ENCODE measurements at places on chromosomes 6 and 20. TPM values are rescaled to one million over a fixed set of nuclear protein-coding genes. Genes with fewer than 3 reads are reported as not detected.

DNA sequence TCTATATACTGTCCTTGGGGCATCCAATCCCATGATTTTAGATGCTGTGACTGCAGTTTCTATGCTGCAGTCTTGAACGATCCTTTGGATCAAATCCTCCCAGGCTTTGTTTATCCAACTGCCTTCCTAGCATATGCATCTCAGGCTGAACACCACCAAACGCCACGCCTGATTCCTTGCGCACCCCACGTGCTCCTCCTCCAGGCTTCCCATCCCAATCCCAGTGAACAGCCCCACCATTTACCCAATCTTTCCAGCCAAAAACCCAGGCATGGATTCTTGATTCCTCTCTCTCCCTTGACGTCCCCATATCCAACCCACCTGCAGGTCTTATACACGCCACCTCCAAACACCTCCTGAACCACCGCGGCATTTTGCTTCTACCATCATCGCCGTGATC is 7.8 kb downstream of the PDE10A start:
- no peak for DNase-seq

- DNase-seq: no peak
Measured at GRCh38 chr6:151534576-151534975, 40.8 kb downstream of the CCDC170 start.

- no peak for DNase-seq
Measured at GRCh38 chr6:3918469-3918868, 69.3 kb downstream of the FAM50B start.

- no peak for DNase-seq
Measured at GRCh38 chr6:150978624-150979023, 113.1 kb downstream of the MTHFD1L start.

GRCh38 chr20:53921443-53921973 is 148.9 kb downstream of the BCAS1 start:
- no peak for DNase-seq

DNA sequence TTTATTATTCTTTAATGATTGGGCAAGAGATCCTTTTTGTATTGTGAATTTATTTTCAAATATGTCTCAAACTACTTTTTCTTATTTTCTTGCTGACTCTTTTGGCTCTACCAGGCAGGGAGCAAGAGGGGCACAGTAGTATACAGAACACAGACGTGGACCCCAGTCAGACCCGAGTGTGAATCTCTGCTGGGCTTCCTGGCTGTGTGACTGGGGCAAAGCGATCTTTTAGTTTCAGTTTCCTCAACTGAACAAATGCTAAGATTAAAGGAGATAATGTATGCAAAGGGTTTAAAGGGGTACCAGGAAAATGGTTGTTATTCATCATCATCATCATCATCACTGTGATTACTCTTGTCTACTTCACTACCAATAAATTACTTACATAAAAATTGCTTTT is 317.5 kb downstream of the HIVEP2 start:
- no peak for DNase-seq

DNA sequence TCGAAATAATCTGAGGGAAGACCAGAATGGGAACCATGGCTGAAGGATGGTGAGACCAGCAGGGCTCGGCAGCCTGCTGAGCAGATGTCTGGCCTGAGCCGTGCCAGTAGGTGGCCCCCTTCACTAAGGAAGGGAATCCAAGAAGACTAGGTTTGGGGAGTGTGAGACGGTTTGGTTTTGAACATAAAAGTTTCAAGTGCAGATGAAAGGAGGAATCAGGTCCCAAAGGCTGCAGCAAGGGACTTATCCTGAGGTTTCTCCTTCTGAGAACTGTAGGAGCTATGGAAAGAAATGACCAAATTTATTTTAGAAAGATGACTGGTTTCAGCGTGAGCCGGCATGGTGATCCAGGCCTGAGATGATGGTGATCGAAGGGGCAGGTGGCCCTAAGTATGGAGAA is 4.6 kb upstream of the OSER1 start:
- DNase-seq: peak; percentile 75

DNA sequence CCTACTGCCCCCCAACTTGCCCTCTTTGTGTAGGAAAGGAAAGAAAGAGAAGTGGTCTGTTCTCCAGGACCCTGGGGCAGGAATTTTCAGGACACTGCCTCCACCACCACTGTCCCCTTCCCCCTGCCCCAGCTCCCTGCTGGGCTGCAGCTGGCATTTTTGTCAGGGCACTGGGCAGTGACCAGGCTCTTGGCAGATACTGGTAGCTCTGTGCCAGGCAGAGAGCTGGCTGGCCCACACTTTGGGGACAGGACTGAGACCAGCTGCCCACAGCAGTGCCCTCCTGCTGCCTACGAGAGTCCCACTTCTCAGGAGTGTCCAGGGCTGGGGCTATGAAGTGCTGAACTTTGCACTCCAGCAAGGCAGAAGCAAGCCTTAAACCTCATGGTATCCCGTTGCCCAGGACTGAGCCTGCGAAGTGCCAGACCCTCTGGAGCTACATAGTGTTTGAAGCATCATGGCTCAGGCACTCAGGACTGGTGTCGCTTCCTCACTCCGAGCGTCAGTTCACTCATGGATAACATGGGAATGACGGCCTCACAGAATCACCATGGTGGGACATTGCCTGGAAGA is 19.3 kb downstream of the SLC13A3 start:
- no peak for DNase-seq

GRCh38 chr6:147508866-147509608 is 547 bp downstream of the SAMD5 start:
- DNase-seq: peak; percentile 68

GRCh38 chr6:25954756-25955155 is 7.8 kb upstream of the TRIM38 start:
- no peak for DNase-seq

DNA sequence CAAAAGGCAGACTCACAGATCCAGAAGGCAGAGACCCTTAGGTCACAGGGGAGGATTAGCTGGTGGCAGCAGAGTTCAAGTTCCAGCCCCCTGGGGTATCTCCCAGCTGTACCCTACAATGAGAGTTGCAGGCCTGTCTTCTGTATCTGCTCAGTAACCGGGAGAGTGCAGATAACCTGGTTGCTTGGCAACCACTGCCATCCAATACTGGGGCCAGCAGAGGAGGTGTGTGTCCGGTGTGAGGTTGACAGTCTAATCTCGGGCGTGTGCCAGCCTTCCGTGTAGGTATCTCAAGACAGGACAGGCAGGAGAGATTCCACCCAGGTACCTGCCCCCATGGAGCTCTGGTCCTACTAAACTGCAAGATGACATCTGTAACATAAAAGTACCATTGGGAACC is 56.6 kb upstream of the TBC1D7 start:
- no peak for DNase-seq

DNA sequence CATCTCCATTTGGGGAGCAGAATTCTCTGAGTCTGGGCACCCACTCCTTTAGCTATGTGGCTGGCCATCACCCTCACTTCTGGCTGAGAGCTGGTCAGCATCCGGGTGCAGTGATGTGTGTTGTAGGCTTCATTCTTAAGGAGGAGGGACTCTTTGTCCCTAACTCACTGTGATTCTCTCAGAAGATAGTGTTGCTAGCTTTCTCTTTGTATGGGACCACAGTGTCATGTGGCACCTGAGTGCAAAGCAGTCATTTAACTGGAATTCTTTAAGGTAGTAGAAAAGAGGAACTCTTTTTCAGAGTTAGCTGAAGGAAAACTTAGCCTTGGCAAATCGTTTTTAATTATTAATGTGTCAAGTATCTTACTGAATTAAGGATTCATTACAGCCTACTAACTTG is 165.9 kb downstream of the JARID2 start:
- DNase-seq: peak; percentile 47

DNA sequence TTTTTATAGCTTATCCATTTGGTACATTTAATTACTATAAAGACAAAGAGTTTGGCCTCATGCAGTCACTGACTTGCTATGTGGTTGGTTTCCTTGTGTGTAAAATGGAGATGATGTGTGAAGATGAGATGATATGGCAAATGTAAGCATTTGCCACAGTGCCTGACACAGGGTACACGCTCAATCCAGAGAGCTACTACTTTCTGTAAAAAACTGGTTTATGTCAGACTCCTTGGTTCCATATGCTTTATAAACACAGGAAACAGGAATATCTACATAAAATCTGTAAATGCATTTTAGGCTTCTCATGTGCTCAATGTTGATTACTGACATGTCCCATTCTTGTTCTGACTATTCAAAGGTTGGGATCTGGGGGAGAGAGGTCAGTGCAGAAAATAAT is 10.4 kb downstream of the HIVEP1 start:
- DNase-seq: no peak

DNA sequence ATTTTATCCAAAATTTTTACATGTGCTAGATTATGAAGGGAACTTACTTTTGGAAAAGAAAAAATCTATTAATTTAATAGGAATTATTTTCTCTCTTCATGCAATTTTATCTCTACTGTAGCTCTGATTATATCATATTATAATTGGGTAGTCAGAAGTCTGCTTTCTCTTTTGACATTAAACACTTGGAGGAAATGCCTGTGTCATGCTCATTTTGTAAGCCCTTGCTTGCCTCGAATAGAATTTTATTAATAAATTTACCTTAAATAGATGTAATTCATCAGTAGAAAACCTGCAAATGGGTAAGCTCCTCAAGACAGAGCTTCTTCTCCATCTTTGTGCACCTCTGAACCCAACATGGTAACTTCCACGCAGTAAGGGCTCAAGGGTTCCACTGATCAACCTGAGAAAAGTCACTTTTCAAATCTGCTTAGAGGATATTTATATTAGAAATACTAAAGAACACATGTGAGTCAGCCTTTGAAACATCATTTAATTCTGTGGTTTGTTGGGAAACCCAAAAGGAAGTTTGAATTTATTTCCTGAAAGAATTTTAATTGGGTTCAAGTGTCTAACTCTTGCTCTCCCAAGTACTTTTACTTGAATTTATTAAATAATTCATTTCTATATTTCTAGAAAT is 266.0 kb downstream of the ALDH8A1 start:
- DNase-seq: no peak

DNA sequence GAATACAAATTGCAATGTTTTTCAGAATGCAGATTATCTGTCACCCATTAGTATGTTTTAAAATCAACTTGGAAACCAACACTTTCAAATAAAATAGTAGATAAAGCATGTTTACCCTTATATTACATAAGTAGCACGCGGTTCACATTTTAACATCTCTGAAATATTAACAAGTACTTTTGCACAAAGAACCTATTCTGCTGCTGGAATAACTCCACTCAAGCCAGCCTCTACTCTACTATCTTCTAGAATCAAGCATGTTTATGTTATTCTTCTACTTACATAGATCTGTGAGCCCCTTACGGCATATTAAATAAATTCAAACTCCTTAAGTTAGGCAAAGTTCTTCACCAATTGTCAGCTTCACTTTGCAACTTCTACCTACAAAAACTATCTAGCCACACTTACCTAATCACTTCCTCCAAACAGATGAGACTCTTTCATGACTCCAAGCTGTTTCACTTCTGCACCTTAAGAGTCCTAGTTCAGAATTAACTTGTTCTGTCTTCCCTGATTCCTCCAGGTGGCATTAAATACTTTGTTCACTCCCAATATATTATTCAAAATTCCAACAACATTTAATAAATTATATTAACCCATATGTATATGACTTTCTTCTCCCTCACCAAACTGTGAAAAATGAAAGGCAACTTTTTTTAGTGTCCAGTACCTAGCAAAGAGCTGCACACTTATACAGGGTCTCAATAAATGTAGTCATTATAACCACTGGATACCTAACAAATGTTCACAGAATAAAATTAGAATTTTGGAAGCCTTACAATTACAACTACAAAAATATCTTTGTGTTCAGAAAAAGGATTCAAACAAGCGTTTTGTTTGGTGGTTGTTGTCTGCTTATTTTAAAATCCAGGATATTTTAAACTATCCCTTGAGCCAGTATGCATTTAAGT is 12.1 kb downstream of the CEP85L start:
- DNase-seq: no peak

DNA sequence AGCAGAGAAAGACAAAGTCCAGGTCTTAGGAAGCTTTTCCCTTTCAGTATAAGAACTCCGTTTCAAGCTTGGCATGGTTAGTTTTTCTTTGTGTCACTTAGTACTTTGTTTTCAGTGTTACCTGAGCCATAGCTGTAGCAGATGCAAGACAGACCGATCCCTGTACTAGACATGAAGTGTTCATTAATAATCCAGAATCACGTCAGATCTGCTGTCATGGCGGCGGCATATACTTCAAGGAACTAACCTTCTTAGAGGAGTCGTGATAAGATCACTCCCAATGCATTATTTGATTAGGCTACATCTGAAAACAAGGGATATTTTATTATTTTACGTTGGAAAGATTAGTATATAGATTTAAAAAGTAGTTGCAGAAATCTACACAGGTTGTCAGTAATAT is 83.9 kb downstream of the AFDN start:
- no peak for DNase-seq

DNA sequence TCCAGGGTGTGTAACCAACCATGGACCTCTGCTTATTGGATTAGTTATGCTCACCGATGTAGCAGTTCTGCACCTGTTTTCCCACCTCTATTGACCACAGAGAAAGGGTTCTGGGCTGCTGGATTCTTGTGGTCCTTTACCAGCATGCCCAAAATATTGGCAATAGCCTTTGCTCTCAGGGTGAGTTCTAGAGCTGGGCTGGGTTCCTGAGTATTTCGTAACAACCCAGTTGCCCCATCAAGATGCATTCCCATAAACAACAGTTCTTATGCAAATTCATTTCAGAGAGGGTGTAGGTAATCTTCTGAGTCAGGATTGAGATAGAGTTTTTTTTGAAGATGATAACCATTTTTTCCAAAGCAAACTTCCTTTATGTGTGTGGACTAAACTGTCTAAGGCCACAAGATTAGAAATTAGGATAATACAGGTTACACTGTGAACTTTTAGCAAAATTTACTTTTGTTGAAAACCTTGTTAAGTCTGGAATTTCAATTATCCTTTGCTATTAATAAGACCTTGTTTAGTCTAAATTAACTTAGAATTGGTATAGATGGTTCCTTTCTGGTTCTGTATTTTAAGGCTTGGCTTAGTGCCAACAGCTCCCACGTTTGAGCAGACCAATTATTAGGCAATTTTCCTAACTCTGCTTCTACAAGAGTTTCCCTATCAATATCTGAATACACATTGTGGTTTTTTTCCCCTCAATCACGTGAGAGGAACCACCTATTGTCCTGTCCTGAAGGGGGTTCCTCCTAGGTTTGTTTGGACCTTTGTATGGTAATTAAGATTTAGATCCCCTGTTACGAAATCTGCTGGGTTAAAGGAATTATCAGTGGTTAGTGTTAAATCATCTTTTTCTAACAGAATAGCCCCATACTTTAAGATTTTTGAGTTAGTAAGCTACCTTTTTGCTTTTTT is 46.1 kb downstream of the TBX18 start:
- DNase-seq: no peak

The ANKRD66 gene
- not detected for total RNA-seq

The OVOL2 gene
- 0.62 TPM for total RNA-seq

The ANKEF1 gene
- total RNA-seq: 8.3 TPM

The C6orf89 gene
- 17.8 TPM for total RNA-seq

The LHFPL5 gene
- total RNA-seq: not detected

The CAP2 gene
- 18.4 TPM for total RNA-seq

The SLC35F1 gene
- total RNA-seq: 17.7 TPM

The ZKSCAN3 gene
- total RNA-seq: 9.0 TPM

The PHIP gene
- 80.0 TPM for total RNA-seq

The TFB1M gene
- 24.6 TPM for total RNA-seq

The RAD21L1 gene
- not detected for total RNA-seq

The HSP90AB1 gene
- total RNA-seq: 2,068 TPM

The DEFB132 gene
- not detected for total RNA-seq

The C6orf118 gene
- total RNA-seq: 2.2 TPM

Data from neural progenitor cell (in vitro differentiated cells).